ENCODE measurements at places on chromosomes 6 and 20.

DNA sequence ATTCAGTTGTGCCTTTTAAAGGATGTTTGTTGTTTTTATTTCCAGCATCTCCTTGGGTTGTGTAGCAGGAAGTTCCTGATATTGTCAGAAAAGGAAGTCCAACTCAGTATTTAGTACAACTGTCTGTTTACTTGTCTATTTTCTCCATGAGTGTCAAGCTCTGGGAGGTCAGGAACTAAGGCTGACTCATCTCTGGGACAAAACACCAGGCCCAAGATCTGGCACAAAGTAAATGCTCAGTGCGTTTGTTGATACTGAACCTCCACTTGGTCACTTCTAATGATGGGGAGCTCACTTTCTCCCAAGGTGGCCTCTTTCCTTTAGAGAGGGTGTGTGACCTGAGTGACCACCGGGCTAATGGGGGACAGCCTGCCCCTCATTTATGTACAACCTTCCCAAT lies 12.6 kb upstream of the PIGU start:
- DNase-seq, result no peak

- DNase-seq, result no peak
Observed at GRCh38 chr6:144148886-144149285, 1.4 kb upstream of the STX11 start.

DNA sequence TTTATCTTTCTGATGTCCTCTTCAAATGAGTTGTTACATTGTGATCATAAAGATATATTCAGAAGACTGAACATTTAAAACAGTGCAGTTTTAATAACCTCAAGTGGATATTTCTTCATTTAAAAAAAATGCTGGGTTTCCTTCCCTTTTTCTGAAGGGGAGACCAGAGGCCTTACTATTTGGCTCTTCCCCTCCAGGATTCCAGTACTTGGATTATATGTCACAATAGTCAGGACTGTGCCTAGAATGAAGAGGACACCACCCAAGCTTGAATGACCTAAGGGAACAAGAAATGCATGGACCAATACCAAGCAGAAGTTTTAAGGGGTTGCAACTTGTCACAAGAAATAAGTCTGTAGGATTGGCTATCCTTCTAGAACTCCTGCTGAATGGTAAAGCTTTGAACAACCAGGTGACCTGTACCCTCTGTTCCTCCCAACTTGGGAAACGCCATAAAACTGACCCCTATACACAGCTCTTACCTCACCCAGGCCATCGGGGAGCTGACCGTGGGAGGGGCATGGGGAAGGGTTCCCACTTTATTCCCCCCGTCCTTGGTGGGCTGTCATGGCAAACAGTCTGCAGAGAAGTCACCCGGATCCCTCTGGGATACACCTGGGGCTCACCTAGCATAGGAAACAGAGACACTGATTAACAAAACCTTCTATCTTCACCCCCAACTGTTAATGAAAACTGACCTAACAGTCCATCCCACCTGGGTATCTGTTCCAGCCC lies 2.0 kb downstream of the FRS3 start:
- DNase-seq, result no peak

DNA sequence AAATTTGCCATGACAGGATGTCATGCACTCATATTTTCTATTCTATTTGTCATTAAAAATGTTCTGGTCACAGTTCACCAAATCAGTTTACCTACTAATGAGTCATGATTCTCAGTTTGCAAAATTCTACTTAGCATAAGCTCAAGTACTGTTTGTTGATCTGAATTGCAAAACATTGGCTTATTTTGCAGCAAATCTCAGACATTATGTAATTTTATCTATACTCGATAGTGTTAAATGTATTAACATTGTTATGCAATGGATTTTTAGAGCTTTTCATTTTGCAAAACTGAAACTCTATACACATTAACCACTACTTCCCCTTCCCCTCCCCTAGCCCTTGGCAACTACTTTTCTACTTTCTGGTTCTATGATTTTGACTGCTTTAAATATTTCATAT lies 213.8 kb upstream of the ZFP64 start:
- DNase-seq, result no peak

DNA sequence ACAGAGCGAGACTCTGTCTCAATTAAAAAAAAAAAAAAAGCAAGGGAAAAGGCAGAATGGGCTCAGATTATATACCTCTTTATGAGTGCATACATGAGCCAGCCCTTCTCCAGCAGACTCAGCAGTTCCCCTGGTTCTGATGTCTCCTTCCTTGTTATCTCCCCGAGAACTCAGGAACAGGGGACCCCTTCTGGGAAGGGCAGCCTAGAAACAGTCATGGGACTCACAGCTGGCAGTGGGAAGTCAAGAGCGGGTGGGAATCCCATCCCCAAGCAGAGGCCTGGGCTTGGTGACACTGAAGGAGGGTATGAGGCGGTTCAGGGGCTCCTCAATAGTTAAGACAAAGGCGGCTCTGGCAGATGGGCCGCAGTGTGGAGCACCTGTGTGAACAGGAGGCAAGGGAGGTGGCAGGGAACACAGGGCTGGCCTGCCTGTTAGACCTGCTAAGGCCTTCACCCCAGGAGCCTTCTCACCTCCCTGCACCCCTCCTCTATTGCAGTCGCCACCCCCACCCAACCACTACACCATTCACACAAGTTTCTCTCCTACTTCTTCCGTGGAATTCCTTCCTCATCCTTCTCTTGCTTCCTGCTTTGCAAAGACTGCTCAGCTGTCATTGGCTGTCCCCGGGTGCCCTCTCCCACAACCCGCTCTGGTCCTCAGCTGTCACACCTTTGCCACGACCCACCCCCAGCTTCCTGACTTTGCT lies 29.7 kb upstream of the MDFI start:
- DNase-seq, result no peak

GRCh38 chr20:45318386-45318939 lies 10.4 kb upstream of the MATN4 start:
- no peak for DNase-seq
